ENCODE measurements at places on chromosomes 4 and X. TPM values are rescaled to one million over a fixed set of nuclear protein-coding genes. Genes with fewer than 3 reads are reported as not detected.

Gene CENPVL2
- total RNA-seq, result not detected

DNA sequence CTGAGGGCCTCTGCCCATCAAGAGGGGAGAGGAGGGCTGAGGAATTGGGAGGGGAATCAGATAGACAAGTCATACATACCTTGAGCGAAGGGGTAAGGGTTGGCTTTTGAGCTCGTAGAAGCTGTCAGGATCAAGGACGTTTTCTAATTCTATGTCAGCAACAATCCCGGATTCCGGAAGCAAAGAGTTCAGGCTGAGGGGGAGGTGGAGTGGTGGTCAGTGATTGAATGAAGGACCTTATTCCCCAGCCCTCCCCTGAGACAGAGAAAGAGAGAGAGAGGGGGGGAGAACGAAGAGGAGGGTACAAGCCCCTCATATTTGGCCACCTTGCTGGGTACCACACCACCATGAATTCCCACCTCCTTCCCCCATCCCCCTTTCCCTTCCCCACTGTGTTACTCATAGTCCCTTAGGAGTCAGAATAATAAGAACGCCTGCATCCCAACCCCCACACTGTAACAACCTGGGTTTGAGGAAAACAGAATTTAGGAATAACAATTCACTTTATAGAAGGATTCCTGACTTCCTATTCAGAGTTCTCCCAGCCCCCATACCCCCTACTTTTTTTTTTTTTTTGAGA is 2.7 kb downstream of the TFE3 start:
- no peak for DNase-seq

Gene PRICKLE3
- total RNA-seq, result 16.7 TPM

DNA sequence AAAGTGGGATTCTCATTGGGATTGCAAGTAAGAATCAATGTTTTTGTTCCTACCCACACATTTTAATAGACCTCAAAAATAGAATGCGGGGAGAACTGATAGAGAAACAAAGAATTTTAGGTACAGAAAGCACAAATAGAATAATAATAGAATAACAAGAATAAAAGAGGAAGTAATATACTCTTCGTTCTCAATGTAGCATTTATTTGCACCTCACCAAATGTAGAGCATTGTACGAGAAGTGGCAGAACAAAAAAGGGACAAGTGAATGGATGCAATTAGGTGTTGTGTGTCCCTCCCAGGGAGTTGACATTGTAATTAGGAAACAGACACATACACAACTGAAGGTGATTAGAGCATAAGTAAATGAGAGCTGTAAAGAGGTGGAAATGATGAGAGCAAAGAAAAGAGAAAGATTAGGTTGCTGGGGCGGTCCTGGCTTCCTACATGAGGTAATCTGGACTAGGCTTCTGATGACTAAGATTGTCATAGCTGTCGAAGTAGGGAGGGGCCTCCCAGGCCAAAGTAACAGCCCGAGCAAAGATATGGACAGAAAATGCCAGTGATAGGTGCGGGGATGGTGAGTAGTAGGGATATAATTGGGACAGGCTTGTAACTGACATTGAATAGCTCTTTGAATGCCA is 10.4 kb downstream of the RAB9A start:
- peak; percentile 55 for DNase-seq
